ENCODE measurements at places on chromosomes 7 and 10.

- DNase-seq = no peak
Observed at GRCh38 chr7:149803551-149804074, 30.2 kb upstream of the ZNF467 start.

GRCh38 chr7:92797284-92797683 lies 39.1 kb downstream of the CDK6 start:
- DNase-seq = no peak

DNA sequence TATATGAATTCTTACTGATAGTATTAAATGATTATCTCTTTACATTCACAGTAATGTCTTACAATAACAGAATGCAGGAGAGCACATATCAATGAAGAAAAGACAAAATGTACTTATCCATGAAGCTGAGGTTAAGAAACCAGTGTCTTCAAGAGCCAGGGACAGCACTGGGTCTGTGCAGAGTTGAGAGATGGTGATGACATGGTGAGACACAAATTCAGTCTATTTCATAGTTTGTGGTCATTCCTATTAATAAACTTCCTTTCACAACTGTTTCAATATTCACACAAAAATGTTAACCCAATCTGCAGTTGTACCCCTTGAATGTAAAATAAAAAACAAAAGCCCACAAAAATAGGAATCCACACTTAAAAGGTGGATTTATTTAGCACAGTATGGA lies 5.3 kb upstream of the MAGI2 start:
- no peak for DNase-seq

DNA sequence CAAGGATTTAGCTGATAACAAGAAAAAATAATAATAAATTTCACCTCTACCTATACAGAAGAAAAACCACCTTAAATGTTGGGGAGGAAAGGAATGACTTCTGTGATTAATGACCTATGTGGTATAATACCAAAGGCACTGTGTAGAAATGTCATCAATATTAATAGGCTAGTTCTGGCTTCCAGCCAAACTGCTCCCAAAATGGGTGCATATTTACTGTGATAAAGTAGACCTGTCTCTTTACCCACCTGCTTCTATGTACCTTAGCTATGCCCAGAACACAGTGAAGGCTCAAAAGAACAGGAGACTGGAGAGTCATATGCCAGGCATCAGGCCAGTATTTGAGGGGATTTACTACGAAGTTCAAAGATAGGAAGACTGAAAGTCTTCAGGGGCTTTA lies 76.0 kb downstream of the ATE1 start:
- DNase-seq = no peak

DNA sequence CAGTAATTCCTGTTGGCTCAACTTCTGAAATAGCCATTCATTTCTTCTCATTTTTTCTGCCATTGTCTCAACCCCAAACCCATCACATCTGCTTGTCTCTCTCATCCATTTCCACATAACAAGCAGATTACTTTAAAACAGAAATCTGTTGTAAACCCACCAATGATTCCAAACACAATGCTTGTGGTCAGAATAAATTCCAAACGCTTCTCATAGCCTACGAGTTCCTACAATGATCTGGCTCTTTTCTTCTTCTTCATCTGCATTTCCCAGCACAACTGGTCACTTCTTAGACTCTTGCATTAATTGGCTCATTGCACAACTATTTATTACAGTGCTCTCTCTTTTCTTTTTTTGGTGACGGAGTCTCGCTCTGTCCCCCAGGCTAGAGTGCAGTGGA lies 364.1 kb downstream of the GATA3 start:
- no peak for DNase-seq

DNA sequence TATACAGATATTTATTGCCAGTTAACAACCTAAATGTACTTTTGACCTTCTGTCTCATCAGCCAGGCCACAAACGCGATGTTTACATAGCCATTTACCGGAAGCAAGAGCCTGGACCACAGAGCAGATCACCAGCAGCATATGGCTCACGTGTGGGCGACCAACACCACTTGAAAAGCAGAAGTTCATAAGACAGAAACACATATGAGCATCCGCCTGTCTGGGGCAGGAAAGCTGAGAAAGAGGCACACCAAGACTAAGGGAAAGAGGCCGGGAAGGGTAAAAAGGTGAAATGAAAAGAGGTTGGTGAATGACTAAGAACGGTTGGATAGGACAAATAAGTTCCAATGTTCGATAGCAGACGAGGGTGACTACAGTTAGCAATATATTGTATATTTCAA lies 1.3 kb downstream of the ABCB1 start:
- DNase-seq = peak; percentile 8

DNA sequence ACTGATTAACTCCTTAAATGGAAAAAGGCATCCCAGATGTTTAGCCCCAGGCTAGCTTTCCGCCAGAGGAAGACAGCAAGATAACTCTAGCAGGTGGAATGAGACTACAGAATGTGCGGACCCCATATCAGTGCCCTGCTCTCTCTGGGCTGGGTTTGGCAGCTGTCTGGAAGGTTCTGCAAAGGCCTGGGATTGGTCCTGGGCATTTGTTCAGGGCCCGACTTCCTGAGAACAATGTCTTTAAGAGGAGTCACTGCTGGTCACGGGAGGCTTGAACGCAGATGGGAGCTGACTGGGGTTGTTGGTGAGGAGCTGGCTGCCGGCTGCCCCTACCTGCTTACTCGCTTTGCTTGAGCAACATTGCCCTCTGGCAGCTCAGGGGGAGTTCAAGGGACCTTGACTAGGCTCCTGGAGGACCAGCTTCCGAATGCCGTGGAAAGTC lies 130.6 kb upstream of the BTBD16 start:
- DNase-seq = no peak

GRCh38 chr7:110534241-110534931 lies 556.5 kb upstream of the LRRN3 start:
- DNase-seq = no peak

DNA sequence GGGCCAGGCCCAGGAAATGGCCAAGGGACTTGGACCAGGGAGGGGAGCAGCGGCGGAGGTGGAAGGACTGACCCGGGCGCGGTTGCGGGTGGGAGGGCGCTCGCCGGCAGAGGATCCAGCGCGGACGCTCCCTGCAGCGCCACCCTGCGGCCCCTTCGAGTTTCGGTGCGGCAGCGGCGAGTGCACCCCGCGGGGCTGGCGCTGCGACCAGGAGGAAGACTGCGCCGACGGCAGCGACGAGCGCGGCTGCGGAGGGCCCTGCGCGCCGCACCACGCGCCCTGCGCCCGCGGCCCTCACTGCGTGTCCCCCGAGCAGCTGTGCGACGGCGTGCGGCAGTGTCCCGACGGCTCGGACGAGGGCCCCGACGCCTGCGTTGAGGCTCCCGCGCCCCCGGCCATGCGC lies 16.8 kb upstream of the ZNF467 start:
- peak; percentile 9 for DNase-seq

- no peak for DNase-seq
Observed at GRCh38 chr10:33291053-33291592, 43.3 kb downstream of the NRP1 start.

GRCh38 chr7:75981203-75981452 lies 13.3 kb downstream of the TMEM120A start:
- no peak for DNase-seq

GRCh38 chr10:86535132-86535882 lies 13.7 kb upstream of the WAPL start:
- peak; percentile 37 for DNase-seq

GRCh38 chr10:62843600-62843999 lies 27.4 kb upstream of the EGR2 start:
- DNase-seq = no peak

GRCh38 chr7:7596176-7596575 lies 29.5 kb downstream of the MIOS start:
- DNase-seq = no peak

DNA sequence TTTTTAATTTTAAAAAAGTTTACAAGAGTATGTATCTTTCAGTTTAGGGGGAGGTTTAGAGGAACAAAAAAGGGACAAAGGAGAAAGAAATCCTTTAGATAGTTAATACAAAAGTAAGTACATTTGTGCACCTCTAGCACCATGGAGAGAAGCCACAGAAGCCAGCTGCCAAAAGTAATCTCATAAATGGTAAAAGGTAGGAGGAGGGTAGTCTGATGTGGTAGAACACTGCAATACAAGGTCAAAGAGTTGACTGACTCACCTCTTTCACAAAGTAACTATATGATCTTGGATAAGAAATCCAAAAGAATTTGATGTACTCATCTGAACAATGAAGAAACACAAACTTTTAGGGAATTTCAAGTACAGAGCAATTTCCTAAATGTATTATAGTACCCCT lies 68.1 kb downstream of the CNOT4 start:
- DNase-seq = no peak

GRCh38 chr7:78587443-78588044 lies 789.0 kb downstream of the PHTF2 start:
- no peak for DNase-seq

GRCh38 chr10:49347342-49347741 lies 48.4 kb downstream of the C10orf71 start:
- DNase-seq = no peak

DNA sequence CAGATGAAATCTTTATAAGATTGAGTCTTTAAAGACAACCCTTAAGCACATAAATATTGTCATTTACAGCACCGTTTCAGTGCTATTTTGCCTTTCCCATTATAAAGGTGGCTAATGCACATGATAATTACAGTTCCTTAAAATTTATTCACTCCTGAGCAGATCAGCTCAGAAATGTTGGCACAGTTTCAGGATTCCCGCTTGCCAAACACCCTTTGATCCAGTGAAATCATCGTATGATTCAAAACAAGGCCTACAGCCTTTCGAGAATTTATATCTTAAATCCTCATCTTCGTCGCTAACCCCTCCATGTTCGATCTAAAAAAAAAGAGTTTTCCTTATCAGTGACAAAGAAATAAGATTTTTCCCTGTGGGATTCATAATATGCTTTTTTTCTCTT lies 14.1 kb upstream of the SOSTDC1 start:
- DNase-seq = no peak

DNA sequence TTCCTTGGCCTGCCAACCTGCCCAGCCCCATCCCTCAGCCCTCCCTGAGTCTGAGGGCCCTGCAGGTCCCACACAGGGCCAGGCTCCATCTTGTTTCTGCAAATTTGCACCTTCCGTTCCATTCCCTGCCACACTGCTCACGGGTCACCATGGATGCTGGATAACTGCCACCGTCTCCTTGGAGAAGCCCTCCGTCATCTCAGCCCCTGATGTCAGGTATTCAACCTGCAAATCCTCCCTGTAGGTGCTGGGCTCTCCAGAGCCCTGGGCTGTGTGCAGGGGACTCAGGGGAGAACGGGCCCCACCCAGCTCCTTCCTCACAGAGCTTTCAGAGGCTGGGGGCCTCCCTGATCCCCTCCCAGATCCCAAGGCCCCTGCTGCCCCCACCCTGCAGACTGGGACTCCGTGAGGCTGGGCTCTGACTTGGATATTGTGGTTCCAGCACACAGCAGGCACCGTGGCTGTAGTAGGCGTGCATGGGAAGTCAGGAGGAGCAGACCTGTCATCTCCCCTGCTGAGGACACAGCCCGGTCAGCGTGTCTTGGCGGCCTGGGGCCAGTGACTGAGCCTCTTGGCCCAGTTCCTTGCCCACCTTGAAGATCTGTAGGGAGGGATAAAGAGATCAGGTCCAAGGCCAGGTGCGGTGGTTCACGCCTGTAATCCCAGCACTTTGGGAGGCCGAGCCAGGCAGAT lies 121.7 kb upstream of the TNRC18 start:
- DNase-seq = no peak

DNA sequence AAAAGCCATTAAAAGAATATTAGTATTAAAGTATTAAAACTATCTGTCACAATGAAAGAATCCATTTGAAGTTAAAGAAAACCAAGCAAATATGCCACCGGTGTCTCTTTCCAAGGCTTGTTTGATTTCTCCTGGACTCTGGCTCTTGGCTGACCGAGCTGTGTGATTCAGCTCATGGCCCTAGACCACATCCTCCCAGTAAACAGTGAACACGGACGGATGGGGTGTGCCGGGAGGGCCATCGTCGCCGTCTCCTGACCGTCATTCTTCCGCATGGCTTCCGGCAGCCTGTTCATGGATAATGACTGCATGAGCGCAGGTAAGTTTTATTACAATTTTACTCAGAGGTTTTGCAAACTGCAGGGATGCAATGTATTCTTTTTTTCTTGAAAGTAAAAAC lies 218.5 kb downstream of the DNAJB6 start:
- DNase-seq = no peak

Measured in stimulated activated CD4-positive, alpha-beta T cell treated with anti-CD3 and anti-CD28 coated beads, Interleukin-4, amount 100 ng/mL, for 4 hours (primary cell).